ENCODE measurements at places on chromosomes 7 and 10.

GRCh38 chr7:120989257-120990220 lies 1.0 kb downstream of the CPED1 start:
- DNase-seq: no peak

- DNase-seq: no peak
Measured at GRCh38 chr7:131326576-131326975, 1.1 kb upstream of the MKLN1 start.

DNA sequence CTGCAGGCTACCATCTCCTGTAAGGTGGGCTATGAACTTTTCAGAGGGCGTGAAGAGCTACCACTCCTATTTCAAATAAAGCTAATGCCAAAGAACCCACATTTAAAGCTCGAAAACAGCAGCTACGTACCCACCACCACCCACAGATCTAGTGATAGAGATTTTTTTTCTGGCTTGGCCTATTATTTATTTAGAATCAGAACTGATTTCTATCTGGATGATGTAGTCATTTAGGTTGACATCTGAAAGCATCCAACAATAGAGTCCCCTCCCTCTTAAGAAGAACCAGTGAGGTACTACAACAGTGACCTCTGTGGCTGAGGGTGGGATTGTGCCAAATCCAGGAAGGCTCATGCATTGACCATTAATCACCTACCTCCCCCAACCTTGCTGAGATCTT lies 113.8 kb upstream of the ADO start:
- peak; percentile 55 for DNase-seq

GRCh38 chr7:108020585-108020984 lies 17.6 kb upstream of the LAMB1 start:
- no peak for DNase-seq

DNA sequence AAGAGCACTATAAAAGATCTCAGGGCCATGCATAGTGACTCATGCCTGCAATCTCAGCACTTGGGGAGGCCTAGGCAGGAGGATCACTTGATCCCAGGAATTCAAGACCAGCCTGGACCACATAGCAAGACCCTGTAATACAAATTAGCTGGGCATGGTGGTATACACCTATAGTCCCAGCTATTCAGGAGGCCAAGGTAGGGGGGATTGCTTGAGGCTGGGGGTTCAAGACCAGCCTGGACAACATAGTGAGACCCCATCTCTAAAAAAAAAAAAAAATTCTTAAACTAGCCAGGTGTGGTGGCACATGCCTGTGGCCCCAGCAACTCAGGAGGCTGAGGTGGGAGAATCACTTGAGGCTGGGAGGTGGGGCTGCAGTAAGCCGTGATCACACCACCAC lies 15.8 kb downstream of the STYXL1 start:
- no peak for DNase-seq

GRCh38 chr10:76086761-76087639 lies 655.6 kb downstream of the LRMDA start:
- no peak for DNase-seq

- no peak for DNase-seq
Measured at GRCh38 chr10:18681971-18682411, 22.8 kb downstream of the ARL5B start.

DNA sequence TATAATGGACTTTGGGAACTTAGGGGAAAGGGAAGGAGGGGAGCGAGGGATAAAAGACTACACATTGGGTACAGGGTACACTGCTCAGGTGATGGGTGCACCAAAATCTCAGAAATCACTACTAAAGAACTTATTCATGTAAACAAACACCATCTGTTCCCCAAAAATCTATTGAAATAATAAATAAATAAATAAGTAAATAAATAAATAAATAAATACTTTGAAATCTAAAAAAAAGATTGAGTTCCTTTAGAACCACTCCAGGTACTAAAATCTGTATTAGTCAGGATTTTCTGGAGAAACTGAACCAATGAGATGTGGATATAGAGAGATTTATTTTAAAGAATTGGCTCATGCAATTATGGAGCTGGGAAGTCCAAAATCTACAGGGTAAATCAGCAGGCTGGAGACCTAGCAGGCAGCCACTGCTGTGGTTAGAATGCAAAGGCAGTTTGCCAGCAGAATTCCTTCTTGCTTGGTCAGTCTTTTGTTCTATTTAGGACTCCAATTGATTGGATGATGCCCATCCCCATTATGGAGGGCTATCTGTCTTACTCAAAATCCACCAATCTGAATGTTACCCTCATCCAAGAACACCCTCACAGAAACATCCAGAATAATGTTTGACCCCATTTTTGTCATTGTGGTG lies 8.9 kb downstream of the IGFBP1 start:
- no peak for DNase-seq

DNA sequence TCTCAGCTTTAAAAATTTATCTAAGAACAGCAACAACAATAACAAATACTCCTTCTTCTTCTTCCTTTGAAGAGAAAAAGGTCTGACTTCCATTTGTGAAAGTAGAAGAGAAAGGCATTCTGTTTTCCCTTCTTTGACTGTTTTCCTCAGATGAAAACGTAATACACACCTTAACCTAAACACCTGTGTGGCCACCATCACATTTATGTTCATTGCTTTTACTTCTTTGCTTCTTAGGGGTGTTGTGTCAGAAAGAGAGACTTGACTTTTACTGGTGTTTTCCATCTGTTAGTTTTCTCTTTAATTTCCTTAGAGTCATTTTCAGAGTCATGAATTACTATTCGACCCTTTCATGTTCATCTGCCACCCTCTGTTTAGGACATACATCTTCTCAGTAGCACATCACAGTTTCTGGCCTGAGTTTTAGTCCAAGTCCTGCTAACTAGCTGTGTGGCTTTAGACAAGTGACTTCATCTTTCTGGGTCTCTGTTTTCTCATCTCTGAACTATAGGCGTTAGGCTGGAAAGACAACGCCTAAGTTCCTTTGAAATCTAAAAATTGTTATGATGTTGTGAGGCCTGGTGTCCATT lies 283.8 kb downstream of the GATA3 start:
- no peak for DNase-seq

- no peak for DNase-seq
Measured at GRCh38 chr7:129872054-129872453, 80.7 kb downstream of the UBE2H start.

GRCh38 chr7:85705076-85705475 lies 518.2 kb upstream of the SEMA3D start:
- no peak for DNase-seq

GRCh38 chr10:35307297-35307696 lies 29.0 kb upstream of the CCNY start:
- DNase-seq: no peak

DNA sequence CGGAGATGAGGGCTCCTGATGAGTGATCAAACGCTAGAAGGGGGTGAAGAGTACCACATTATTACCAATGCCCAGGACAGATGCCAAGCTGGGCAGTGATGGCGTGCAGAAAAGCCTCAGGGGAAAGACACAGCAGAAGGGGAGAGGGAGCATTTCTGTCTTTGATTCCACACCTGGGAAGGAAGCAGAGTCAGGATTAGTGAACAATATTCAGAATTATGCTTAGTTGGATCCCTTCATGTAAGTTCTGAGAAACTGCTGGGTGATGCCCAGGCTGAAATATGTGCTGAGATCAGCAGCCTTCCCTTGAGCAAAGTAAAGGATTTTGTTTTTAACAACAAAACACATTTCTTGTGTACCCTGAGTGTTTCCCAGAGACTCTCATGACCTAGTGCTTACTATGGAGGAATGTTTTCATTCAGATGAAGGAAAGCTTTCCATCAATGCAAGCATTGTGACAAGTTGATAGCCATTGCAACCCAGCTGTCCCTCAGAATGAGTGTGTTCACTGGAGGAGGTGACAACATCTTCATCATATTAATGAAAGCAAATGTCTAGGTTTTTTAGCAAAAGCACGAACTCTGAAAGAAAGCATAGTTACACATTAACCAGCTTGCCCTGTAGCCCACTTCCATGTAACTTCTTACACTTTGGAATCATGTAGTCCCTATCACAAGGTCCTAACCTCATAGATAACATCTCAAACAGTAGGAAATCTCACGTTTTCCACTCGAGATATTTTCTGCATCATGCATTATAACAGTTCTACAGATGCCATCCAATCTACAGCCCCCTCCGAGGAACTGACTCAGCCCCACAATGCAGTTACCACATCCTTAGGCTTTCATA lies 23.8 kb upstream of the AKR1C1 start:
- no peak for DNase-seq

DNA sequence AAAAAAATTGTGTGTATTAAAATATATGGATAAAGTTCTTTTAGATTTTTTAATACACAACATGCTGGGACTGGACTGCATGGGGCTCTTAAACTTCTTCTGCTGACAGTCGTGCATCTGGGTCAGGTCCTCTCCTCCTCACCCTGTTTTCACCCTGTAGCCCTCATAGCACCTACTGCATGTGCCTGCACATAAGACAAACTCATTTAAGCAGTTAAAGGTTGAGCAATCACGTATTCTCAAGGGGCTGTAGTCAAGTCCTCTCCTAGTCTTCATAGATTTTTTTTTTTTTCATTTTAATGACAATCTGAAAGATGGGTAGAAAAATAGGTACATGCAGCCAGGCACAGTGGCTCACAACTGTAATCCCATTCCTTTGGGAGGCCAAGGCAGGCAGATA lies 23.6 kb upstream of the PDCD4 start:
- DNase-seq: no peak

- no peak for DNase-seq
Measured at GRCh38 chr7:151566897-151567320, 47.2 kb upstream of the RHEB start.

DNA sequence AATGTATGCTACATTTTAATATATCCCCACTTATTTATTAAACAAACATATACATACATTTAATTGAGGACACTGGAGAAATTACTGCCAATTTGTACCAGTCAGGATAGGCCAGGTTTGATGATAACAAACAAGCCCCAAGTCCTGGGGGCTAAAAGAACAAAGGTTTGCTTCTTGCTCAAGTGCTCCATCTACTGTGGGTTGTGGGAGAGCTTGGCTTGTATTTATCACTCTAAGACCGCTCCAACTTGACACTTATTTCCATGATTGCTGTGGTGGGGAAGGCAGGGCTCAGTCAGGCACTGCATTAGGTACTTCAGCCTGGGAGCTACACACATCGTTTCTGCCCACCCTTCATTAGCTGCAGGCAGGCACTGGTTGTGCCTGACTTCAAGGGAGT lies 136.6 kb upstream of the ZNF32 start:
- DNase-seq: no peak

- no peak for DNase-seq
Measured at GRCh38 chr7:24715661-24716479, 41.4 kb downstream of the GSDME start.

DNA sequence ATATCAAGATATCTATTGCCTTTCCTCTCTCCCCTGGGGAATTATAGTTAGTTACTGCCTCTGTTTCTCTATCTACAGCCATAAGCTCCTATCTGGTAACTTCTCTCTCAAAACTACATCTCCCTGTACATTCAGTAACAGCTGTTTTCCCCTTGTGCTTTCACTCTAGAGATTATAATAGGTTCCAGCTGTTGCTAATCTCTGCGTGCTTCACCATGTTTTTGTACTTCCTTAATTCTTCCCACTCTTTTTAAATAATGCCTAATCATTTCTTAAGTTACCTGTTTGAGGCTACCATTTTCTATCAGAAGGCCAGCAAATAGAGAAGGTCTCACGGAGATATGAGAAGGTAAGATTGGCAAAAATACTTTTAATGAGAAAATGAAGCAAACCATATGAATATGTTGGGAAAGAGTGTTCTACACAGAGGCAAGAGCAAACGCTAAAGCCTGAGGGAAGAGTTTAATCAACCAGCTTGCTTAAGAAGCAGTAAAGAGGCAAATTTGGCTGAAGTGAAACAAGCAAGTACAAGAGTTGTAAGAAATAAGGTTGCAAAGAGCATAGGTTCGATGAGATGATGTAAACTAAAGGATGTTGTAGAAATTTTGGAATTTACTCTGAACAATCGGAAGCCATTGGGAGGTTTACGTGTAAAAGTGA lies 101.9 kb upstream of the HGF start:
- no peak for DNase-seq

DNA sequence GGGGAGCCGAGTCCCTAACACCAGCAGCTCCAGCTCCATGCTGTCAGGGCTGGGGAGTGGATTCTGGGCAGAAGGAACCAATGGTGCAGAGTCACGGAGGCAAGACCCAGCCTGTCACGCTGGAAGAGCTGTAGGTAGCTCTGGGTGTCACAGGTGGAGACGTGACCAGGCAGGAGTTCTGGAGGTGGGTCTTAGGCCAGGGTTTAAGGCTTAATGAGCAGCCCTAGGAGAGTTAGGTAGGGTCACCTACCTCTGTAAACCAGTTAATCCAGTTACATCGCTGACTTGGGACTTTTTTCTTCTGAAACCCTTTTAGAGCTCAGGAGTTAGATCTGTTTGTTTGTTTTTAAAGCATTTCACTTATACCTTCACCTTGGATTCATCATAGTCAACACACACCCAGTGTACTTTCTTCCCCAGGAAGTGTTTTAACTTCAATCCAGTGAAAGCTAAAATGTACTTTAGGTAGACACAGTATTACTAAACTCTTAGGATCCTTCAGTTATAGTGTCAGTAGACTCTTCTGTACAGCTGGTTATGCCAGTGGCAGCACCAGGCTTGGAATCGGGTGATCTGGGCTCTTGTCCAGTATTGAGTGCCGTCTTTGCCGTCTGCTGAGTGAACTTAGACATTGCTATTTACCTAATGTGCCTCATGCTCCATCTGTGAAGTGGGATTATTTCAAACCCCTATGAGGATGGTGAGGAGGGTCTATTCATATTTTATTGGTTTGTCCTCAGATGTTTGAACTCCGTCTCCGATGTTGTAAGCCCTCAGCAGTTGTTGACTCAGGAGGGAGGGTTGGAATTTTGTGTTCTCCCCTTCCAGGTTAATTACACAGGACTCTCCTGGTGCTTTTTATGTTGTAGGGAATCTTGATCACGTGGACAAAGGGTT lies 31.0 kb downstream of the TACR2 start:
- DNase-seq: no peak

GRCh38 chr7:33766405-33766804 lies 138.9 kb upstream of the BMPER start:
- no peak for DNase-seq
